ENCODE measurements at places on chromosomes 3 and 15. TPM values are rescaled to one million over a fixed set of nuclear protein-coding genes. Genes with fewer than 3 reads are reported as not detected.

DNA sequence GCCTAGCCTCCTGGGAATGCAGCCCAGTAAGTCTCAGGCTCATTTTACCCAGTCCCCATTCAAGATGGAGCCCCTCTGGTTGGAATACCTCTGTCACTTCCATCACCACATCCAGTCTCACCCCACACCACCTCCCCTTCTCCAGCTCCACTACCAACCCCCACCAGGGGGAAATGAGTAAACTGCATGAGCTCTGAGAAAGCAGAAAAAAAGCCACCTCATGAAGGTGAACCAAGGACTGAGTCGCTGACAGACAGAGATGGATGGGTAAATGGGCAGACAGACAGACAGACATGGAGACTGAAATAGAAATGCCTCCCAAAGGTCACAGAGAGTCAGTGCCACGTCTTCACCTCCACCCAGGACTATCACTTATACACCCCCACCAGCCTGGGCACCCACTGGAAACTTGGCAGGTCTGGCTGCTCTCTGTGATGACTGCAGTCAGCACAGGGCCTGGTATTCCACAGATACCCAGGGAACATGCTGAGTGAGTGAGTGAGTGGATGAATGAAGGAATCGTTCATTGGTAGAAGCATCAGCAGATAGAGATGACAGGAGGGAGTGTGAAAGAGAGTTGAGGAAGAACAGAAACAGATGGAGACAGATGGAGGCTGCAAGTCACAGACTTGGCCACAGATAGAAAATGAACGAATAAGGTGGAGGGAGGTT, 4.9 kb upstream of the LOXL1 start:
- DNase-seq, result no peak

DNA sequence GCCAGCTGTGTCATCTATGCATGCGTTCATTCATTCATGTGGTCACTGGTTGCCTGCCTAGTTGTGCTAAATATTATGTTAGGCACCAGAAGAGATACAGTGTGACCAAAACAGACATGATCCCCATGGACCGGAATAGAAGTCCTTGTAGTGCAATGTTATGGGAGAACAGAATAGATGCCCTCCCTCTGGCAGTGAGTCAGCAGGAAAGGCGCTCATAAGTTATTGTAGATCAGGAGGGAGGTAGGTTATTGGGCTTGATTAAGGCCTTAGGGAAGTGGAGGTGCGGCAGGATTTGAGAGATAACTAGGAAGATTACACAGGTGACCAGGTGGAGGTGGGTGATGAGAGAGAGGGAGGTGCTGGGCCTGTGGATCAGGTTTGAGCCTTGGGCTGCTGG, 5.2 kb downstream of the MCTP2 start:
- DNase-seq, result no peak

DNA sequence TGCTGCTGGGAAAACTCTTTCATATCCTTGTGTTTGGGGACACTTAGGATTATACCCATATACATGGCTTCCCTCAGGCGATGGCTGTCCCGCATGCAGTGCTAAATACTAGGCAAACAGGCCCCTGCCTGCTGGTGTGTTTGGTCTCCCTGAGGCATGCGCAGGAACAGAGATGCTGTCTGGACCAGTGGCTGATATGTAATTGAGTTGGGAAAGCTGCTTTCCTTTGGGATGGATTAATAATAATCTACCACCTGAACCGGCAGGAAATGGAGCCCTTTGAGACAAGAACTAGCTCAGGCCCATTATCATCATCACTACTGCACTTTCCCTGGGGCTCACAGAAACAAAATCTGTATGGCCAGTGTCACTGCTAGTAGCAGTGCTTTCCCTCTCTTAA, 18.0 kb downstream of the ZDHHC3 start:
- DNase-seq, result no peak

DNA sequence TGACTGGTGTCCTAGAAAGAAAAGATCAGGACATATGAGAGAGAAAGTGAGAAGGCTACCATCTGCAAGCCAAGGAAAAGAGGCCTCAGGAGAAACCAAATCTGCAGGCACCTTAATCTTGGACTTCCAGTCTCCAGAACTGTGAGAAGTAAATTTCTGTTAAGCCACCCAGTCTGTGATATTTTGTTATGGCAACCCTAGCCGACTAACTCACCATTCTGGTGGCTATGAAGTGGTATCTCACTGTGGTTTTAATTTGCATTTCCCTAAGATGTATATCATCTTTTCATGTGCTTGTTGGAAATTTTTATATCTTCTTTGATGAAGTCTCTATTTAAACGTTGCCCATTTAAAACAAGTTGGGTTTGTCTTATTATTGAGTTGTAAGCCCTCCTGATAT, 40.6 kb downstream of the ILDR1 start:
- DNase-seq, result no peak

PRR20G gene
- not detected for total RNA-seq

PYGO1 gene
- 4.7 TPM for total RNA-seq
